ENCODE measurements at places on chromosomes 1 and 21.

DNA sequence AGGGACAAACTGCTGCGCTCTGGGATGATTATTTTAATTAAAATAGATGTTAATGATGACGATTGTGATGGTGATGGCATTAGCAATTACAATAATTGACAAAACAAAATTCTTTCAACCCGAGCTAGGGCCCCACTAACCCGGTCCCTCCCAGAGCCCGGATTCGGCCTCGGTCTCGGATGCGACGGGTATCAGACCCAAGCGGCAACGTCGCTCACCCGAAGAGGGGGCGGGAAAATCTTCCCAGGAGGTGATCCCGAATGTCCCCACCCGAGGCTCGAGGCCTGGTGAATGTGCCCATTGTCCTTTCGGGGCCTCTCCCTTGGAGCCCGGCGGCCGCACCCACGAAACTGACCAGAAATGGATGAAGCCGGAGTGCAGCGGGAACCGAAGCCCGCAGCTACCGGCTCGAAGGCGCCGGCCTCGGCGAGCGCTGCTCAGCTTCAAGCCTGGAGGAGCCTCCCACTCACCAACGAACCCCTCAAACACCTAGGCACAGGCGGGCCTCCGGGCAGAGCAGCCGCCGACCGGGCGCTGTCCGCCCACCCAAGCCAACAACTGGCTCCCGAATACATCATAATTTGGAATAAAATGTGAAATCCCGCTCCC is 1.2 kb downstream of the TAL1 start:
- peak; percentile 30 for DNase-seq

GRCh38 chr1:235758931-235759330 is 107.8 kb downstream of the LYST start:
- no peak for DNase-seq

- no peak for DNase-seq
Measured at GRCh38 chr1:99217599-99217998, 46.7 kb upstream of the PLPPR4 start.

DNA sequence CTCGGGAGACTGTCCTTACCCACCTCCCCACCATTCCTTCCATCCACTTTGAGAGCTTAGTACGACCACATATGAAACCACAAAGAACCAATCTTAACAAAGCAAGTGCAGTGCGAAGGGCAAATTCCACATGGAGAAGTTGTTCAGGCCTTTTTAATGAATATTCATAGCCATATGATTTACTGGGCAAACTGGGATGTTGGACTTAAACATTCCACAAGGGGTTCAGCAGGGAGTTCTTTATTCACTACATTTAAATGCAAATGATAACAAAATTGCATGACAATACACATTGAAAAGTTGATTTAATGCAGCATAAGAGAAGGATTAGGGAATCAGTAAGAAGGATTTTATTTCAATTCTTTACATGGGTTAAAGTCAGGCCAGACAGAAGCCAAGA is 14.7 kb downstream of the NMNAT2 start:
- no peak for DNase-seq

- no peak for DNase-seq
Measured at GRCh38 chr1:232435729-232436128, 194.2 kb downstream of the SIPA1L2 start.

DNA sequence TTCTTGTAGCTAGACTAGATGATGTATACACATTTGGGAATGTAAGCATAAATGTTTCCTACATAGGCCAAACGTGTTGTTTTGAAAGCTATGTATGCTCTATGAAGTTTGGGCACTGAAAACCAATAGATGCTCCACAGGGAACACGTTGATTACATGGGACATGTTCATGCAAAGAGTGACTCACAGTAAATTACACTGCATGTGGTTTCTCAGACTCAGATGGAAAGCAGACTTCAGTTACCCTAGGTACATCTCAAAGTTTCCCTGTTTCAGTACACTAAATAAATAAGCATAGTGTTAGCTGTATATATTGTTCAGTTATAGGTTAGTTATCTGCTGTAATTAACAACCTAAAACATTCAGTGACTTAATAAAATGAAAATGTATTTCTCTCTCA is 301.9 kb upstream of the RUNX1 start:
- DNase-seq: no peak

DNA sequence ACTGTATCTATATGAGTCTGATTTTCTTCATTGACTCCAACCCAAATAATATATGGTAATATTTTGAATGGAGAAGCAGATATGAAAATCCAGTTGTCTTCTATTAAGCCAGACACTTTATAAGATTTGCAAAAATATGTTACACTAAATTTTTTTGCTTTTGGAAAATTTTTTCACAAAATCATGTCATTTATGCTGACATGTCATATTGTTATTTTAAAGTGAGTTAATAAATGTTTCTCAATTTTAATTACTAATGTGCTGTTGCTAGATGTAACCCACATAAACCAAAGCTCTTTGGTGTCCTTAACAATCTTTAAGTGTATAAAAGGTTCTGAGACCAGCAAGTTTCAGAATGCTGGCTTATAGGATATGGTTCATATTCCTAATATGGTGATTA is 142.5 kb downstream of the HS2ST1 start:
- no peak for DNase-seq

- no peak for DNase-seq
Measured at GRCh38 chr1:171296897-171297296, 17.1 kb upstream of the FMO4 start.

DNA sequence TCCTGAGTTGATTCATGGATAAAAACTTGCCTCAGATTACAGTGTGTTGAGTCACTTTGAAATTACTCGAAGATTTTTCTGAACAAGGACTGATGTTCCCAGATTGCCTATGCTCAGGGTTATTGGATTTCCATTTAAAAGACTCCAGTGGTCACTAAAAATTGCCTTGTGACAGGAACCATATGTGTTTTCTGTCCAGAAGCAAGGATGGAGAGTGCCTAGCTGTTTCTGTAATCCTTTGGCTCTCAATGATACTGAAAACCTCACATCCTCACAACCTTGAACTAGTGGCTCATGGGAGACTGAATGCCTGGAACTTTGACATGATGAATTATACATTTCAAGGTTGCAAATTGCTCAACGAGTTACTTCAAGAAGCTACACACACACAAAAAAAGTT is 1271.8 kb downstream of the BRINP3 start:
- DNase-seq: no peak

- DNase-seq: no peak
Measured at GRCh38 chr1:184986250-184986649, 11.9 kb upstream of the NIBAN1 start.

DNA sequence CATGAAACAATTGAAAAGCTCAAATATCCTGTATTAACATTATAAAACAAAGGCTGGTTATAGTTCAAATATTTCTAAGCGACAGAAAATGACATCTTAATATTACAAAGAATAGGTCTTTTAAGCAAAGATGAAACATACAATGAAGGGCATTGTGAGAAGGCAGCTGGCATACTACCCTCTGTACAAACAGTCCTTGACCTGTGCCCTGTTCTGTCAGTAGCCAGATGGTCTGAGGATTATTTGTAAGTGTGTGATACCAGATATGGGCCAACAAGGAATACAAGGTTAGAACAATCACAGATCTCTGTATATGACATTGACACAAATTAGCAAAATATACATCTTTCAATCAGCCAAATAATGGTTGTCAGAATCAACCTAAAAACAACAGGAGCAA is 1350.4 kb downstream of the AMY1C start:
- no peak for DNase-seq

DNA sequence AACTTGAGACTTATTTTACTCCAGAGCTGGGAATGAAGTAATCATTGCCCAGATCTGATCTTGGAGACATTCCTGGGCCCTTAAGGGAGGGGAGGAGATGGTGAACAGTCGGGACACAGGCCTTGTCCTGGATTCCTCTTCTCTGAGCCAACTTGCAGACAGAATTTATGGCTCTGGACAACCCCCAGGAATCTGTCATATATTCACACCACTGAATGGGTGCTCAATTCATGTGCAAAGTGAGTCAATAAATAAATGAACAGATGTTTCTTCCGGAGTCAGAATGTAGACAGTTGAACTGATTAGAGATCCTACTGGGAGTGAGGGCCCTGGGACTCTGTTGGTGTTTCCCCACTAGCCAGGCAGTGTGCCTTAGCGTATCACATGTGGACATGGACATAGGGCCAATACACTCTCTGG is 2.6 kb downstream of the TUFT1 start:
- DNase-seq: no peak

GRCh38 chr1:47940779-47941178 is 56.4 kb downstream of the TRABD2B start:
- no peak for DNase-seq

GRCh38 chr1:180778782-180779398 is 133.8 kb upstream of the KIAA1614 start:
- DNase-seq: no peak

DNA sequence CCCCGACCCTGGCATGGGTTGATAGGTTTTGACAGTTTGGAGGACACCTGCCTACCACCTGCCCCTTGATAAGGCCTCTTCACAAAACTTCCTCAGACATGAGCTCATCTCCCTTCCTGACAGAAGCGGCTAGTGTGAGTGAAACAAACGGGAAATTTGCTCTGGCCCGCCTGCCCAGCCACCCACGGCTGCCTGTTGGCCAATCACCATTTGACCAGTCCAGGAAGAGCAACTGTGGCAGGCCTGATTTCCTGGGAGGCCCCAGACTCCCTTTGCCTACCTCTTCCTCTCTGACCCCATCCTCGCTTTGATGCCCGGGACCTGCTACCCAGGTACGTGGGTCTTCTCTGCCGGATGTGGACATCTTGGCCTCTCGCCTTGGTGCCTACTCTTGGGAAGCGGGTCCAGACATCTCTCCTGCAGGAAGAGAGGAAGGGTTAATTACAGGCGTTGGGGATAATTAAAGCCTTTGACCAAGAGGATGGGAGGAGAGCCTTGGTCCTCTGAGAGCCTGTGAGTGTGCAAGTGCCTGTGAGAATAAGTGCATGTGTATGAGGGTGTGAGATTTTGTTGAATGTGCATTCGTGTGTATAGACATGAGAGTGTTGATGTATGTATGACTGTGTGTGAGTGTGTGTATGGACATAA is 1.1 kb upstream of the EPHA2 start:
- no peak for DNase-seq

- DNase-seq: no peak
Measured at GRCh38 chr1:154571964-154572288, 4.3 kb downstream of the CHRNB2 start.

GRCh38 chr1:31148409-31148808 is 82.9 kb upstream of the PUM1 start:
- no peak for DNase-seq
